ENCODE measurements at places on chromosomes 5 and 9. TPM values are rescaled to one million over a fixed set of nuclear protein-coding genes. Genes with fewer than 3 reads are reported as not detected.

DNA sequence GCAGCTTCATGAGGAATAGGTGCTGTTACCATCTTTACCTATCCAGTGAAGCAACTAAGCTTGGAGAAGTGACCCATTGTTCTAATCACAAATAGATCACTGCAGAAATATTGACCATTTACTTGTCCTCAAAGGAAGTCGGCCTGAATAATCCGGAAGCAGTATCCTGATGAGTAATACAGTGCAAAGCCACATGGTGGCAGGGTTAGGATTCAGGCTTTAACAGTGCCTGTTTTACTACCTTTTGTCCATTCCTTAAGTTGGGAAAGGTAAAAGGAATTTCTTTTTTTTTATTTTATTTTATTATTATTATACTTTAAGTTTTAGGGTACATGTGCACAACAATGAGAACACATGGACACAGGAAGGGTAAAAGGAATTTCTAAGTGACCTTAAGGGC, 336.3 kb downstream of the KDM4C start:
- DNase-seq = no peak
- H3K27me3 ChIP-seq = no peaks in the 10 kb centered on the region
- H3K27ac ChIP-seq = no peak overlapping the region
- H3K4me3 ChIP-seq = no peak overlapping the region

GRCh38 chr5:72494623-72495124, 12.5 kb downstream of the ZNF366 start:
- no peak for DNase-seq
- H3K4me3 ChIP-seq = no peak overlapping the region
- no peaks in the 10 kb centered on the region for H3K36me3 ChIP-seq
- H3K27me3 ChIP-seq = peaks cover 8% of the 10 kb centered on the region

GRCh38 chr5:61734966-61735365, 402.9 kb downstream of the ZSWIM6 start:
- no peaks in the 10 kb centered on the region for H3K36me3 ChIP-seq
- no peaks in the 10 kb centered on the region for H3K4me1 ChIP-seq
- H3K27me3 ChIP-seq = peaks cover 8% of the 10 kb centered on the region
- no peak overlapping the region for H3K4me3 ChIP-seq

DNA sequence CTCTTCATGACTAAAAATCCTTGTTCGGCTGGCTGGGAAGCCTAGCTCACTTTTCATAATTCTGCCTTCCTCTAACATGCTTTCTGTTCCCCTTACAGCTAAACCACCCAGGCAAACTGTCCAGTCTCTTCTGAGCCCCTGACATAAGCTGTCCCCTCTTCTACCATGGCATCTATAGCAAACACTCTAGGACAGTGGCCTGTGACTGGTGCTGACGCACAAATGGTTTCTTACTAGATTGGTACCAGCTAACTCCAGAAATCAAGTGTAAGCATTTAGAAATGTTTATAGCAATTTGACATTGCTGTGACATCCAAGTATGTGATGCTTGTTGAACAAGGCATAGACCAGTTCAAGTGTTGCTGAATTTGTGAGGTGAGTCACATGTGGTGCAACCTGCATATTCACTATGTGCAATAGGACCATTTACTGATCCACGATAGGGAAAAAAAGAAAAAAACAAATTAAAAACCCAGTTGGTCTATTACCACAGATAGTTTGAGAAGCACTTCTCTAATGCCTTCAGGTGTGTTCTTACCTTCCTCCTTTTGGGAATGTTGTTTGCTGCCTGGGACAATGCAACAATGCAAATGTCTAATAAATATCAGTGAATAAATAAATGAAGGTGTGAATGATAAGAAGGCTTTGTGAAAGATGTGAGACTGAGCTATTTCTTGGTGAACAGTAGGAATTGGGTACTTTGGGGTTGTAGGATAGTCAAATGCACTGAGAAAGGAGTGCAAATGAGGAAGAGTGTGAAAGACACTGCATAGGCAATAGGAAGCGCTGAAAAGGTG, 22.4 kb downstream of the ELOVL7 start:
- DNase-seq = no peak
- no peak overlapping the region for H3K4me3 ChIP-seq
- H3K36me3 ChIP-seq = no peaks in the 10 kb centered on the region

GRCh38 chr5:94775088-94775487, 156.6 kb downstream of the SLF1 start:
- H3K4me1 ChIP-seq = no peaks in the 10 kb centered on the region
- no peak for DNase-seq
- H3K36me3 ChIP-seq = no peaks in the 10 kb centered on the region
- no peak overlapping the region for H3K27ac ChIP-seq
- H3K4me3 ChIP-seq = no peak overlapping the region

Gene DNAH5
- not detected for total RNA-seq

Gene HRH2
- total RNA-seq = 24.5 TPM

Gene CKS2
- 221 TPM for total RNA-seq

Gene PRLR
- not detected for total RNA-seq

Gene TTC33
- total RNA-seq = 21.5 TPM

Gene SLC6A19
- not detected for total RNA-seq

Gene SEMA4D
- total RNA-seq = 290 TPM

Gene LCN10
- total RNA-seq = 2.6 TPM
